ENCODE measurements at places on chromosomes 1 and 21.

DNA sequence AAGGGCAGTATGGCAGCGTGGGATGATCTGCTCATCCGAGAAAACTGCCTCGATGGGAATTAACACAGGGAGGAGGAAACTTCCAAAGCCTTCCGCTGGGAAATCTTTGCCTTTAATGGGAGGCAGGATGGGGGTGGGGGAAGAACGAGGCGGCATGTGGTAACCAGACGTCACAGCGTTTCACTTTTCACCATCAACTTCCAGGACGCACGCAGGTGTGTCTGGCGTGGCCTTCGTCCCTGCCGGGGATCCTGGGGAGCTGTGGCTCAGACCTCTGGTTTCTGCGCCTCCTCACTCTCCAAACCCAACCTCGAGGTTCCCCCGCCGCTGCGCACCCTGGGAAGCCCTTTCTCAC, 282 bp downstream of the RSPH1 start:
- DNase-seq: no peak

DNA sequence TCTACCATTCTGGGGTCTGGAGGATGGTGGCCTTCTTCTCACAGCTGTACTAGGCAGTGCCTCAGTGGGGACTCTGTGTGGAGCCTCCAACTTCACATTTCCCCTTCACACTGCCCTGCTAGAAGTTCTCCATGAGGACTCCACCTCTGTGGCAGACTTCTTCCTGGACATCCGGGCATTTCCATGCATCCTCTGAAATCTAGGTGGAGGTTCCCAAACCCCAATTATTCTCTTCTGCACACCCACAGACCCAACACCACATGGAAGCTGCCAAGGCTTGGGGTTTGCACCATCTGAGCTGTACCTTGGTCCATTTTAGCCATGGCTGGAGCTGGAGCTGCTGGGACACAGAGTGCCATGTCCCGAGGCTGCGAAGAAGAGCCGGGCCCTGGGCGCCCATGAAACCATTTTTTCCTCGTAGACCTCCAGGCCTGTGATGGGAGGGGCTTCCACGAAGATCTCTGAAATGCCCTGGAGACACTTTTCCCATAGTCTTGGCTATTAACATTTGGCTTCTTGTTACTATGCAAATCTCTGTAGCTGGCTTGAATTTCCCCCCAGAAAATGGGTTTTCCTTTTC, 170.5 kb downstream of the FOXD2 start:
- no peak for DNase-seq

DNA sequence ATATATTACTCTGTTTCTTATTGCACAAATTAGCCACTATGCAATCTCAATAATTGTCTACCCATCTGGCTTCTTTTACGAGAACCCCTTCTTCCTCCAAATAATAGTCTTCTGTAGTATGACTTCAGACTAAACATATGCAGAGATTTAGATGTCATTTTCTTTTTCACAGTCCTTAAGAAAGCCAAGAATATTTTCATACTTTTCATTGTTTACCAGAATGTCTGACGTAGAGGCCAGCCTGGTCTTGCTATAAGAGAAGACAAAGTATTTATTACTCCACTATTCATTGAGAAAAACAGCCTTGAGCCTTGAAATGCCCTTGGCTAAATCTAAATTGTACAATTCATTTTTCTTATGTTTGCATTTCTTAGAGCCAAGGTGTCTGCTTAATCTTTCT, 714.9 kb upstream of the CXADR start:
- DNase-seq: no peak

GRCh38 chr1:246800356-246800755, 76.1 kb downstream of the SCCPDH start:
- no peak for DNase-seq

GRCh38 chr21:43361493-43362296, 65.2 kb downstream of the SIK1 start:
- no peak for DNase-seq

GRCh38 chr1:63248216-63248615, 74.2 kb upstream of the FOXD3 start:
- DNase-seq: no peak

- no peak for DNase-seq
These were observed 46.8 kb upstream of the TARDBP start for GRCh38 chr1:10965546-10966226.

- no peak for DNase-seq
These were observed 175.7 kb downstream of the VPS13D start for GRCh38 chr1:12405325-12406210.

- no peak for DNase-seq
These were observed 21.9 kb upstream of the EVA1B start for GRCh38 chr1:36345353-36345752.

- DNase-seq: no peak
These were observed 5.9 kb downstream of the TP73 start for GRCh38 chr1:3658231-3658615.

DNA sequence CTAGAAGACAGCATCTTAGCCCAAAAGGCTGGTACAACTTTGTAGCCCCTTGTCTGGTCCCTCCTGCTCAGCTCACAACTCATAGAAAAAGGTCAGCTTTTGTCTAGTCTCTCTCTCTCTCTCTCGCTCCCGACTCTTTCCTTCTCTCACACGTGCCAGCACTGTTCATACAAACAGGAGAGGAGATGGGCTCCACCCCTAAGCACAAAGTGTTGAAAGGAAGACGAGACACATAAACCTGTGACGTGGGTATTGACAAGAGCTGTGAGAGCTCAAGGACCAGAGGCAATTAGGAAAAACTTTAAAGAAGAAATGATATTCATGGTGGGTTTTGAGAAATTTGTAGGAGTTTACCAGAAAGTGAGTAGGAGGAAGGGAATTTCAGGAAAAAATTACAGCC, 23.6 kb upstream of the KCNC4 start:
- DNase-seq: no peak

DNA sequence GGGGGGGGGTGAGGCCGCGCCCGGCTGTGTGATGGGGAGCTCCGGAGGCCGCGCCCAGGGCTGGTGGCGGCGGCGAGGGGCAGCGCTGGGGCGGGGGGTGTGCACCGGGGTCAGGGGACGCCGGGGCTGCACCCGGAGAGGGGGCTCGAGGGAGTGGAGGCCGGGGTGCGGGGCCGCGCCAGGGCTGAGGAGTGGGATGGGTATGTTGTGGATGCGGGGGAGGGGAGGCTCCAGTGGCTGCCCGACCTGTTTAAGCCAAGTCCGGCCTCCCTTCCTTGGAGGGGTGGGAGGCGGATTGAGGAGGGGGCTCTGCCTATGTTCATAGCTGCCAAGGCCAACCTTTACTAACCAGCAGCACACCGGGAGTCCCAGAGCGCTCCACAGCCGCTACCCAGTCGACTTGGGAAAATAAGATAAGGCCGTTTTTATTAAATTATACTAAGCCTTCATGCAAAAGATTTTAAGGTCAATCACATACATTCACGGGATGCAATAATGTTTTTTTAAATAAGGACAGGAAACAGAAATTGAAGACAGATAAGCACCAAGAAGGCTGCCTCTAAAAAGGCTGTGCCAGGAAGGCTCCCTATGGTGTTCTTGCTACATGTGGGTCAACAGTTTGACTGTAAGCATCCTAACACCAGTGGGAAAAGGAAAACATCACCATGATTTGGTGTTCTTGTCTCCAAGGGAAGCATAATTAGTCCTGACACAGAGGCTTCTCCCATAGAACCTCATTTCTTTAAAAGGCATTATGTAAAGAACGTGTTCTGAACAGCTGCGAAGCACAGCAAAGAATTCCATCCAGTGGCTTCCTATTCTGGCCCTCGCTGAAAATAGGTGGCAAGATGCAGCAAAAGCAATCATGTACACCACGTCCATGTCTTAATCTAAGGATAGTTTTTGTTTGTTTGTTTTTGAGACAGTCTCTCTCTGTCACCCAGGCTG, 626 bp upstream of the HLCS start:
- peak; percentile 21 for DNase-seq

DNA sequence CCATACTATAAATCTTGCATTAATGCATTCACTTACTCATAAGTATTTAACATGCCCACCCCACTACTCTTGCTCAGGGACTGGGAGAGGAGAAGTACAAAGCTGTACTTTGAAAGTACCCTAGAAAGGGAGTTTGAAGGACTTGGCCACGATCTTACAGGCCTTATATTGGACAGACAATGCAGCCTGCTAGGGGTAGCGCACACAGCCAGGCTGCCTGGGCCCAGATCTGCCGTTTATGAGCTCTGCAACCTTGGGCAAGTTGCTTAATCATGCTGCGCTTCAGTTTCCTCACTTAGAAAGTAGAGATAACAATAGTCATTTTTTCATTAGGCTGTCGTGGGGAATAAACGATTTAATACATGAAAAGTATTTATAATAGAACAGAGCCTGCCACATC, 110.1 kb downstream of the CDC7 start:
- no peak for DNase-seq

GRCh38 chr1:89905395-89906058, 84.7 kb downstream of the LRRC8D start:
- no peak for DNase-seq

- no peak for DNase-seq
These were observed 151.0 kb downstream of the ST6GALNAC5 start for GRCh38 chr1:77018311-77018710.

DNA sequence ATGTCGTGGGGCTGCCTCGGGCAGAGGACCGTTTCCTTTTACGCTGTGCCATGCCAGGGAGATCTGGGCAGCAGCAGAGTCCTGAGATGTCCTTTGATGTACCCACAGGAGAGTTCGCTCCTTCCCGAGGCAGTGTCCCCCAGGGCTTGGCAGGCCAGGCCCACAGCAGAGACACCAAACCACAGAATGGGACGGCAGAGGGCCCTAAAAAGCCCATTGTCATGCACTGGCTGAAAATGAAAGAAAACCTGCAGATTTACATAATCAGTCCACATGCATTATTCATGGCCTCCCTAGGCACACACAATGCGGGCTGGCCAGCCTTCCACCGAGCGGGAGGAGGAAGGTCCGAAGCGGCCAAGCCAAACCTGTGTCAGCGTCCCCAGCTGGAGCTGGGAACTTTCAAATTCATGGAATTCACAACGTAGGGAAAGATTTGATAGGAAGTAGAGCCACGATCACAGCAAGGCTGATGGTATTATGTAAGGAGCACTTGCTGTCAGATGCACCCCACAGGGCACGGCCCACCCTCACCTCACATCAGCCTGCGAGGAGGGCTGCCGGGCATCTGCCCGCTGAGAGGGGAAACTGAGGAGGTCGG, 25.3 kb upstream of the EFHD2 start:
- no peak for DNase-seq

- no peak for DNase-seq
These were observed 5.9 kb downstream of the CLCA2 start for GRCh38 chr1:86429835-86430234.

- no peak for DNase-seq
These were observed 31.7 kb upstream of the CAPZB start for GRCh38 chr1:19517017-19517416.

GRCh38 chr1:78227705-78228635, 182.2 kb downstream of the GIPC2 start:
- DNase-seq: no peak

GRCh38 chr1:64378826-64379225, 91.1 kb upstream of the CACHD1 start:
- no peak for DNase-seq

DNA sequence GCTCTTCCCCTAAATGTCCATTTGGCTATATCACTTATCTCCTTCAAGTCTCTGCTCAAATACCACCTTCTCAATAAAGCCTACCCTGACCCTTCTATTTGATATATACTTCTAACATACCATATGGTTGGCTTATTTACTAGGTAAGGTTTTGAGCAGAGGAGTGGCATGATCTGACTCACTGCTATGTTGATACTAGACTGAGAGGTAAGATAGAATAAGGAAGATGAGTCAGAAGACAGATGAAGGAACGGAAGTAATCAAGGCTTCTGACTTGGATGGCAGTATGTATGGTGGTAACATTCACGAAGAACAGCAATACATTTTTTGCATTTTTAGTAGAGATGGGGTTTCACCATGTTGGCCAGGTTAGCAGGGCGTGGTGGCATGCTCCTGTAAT, 4.8 kb upstream of the HRNR start:
- no peak for DNase-seq

- DNase-seq: no peak
These were observed 202.6 kb upstream of the COA6 start for GRCh38 chr1:234170622-234171021.

DNA sequence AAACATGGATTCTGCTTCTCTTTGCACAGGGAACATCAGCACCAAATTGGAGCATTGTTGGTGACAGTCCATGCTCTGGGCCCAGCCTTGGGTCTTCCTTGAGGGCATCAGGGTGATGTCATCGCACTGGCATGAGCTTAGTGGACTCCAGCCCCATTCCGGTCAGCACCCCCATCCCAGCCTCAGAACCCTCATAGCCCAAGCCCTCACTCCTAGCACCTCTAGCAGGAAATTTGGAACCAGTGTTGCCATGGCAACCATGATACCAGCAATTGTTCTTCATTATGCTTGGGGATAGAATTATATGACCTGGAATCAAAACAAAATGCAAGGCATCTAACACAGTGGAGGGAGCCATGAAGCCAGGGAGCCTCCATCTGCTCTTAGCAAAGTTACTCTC, 83.1 kb downstream of the VWA5B1 start:
- DNase-seq: no peak

- DNase-seq: no peak
These were observed 40.7 kb downstream of the NME7 start for GRCh38 chr1:169326956-169327268.

DNA sequence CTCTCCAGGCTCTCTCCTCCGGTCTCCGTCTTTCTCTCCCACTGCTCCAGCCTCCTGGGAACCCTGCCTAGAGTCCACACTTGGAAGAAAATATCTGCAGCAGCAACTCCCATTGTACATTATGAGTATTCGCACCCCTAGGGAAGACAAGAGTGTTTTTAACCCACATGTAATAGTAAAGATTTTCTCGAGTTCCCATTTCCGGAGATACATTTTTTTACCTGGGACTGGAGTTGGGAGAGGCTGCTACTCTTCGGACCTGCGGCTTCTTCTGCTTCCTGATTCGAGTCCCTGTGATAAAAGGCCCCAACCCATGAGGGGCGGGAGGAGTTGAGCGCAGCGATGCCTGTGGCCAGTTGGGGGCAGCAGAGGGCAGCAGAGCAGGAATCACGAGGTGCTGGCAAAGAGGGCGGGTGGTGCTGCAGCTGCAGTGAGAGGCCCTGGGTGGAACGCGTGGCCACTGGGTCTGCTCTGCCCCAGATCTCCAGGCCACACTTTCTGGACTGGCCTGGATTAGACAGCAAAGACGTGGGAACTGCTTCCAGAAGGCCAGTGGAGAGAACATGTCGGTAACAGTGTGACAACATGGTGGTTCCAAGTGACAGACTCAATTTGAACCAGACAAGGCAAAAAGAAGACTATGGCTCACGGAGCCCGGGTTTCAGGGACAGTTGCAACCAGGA, 221.0 kb upstream of the CSF3R start:
- peak; percentile 84 for DNase-seq

- DNase-seq: no peak
These were observed 16.9 kb downstream of the CAPZB start for GRCh38 chr1:19468397-19468956.

- no peak for DNase-seq
These were observed 101.2 kb upstream of the IRF2BP2 start for GRCh38 chr1:234710936-234711724.

DNA sequence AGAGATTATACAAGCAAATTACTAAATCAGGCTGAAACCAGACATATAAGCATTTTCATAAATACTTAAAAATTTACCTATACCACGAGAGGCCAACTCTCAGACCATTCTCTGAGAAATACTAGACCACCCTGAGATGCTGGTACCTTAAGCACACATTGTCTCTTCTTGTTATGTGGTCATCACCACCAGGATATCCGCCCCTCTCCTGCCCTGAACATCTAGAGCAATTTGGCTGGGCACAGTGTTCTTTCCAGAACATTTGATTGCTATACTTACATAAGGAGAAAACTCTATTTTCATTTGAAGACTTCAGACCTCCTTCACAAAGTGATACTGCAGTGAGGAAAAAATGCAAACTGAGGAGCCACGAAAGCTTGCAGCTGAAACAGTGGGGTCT, 36.2 kb upstream of the DUSP10 start:
- DNase-seq: no peak

Data from DMS79 treated with DMSO at 0.1 percent for 48 hours (cell line).